NCI-H2107 (cell line): ENCODE measurements at places on chromosomes 11 and 22.

- DNase-seq = no peak
These were observed 169.4 kb upstream of the ZBED5 start for GRCh38 chr11:11027288-11027687.

- DNase-seq = no peak
These were observed 30.0 kb upstream of the SYT7 start for GRCh38 chr11:61610905-61611304.

DNA sequence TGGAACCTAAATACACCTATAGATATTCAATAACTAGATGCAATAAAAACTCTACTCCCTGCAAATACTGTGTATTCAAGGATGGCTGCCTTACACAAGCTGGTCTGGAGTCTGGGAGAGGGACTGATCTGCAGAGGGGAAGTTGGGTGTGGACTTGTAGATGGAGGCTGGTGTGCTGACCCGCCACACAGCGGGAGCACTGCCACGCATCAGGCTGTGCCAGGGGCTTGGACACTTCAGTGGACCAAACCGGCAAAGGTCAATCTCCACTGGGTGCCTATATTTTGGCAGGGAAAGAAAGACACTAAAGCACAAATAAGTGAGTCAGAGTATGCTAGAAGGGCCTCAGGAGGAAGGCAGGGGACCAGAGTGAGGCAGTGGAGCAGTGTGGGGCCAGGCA, 2.1 kb upstream of the SHANK3 start:
- DNase-seq = no peak

- DNase-seq = no peak
These were observed 678.7 kb downstream of the BRD1 start for GRCh38 chr22:49148895-49149418.

DNA sequence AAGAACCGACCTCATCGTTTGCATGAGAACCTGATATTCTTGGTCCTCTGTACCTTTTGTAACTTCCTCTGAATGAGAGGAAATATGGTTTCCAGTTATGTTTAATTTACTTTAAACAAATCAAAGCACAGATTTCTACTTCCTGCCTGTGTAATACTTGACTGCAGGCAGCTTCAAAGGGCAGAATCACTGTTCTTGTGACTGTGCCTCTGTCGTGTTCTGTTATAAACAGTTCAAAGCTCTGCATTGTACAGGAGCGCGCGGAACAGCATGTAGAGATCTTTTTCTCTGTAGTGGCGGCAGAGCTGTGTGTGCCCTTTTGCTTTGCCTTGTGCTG, 73.2 kb upstream of the CLDN5 start:
- no peak for DNase-seq

DNA sequence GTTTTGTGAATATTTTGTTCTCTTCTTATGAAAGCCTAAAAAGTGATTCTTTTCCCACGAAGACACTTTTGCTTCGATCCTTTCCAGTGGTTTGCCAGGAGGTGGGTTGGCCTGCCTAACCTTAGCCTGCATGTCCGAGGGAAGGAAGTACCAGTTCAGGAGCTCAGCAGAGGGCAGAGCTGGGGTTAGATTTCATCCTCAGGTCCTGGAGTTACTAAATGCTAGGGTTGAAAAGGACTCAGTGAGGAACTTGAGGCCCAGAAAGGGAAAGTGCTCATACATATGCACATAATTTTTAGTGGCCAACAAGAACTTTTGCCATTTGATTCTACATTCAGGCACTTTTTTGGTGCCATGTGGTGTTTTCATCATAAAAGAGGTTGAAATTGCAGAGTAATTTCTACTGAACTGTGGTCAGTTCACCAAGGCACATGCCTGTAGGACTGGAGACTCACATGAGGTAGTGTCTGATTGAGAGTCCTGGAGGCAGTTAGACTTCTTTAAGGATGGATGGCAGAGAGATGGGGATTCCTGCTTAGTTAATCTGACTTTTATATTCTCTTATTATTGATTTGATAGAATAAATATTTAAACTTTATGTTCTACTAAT, 36.7 kb downstream of the NCAM1 start:
- no peak for DNase-seq

DNA sequence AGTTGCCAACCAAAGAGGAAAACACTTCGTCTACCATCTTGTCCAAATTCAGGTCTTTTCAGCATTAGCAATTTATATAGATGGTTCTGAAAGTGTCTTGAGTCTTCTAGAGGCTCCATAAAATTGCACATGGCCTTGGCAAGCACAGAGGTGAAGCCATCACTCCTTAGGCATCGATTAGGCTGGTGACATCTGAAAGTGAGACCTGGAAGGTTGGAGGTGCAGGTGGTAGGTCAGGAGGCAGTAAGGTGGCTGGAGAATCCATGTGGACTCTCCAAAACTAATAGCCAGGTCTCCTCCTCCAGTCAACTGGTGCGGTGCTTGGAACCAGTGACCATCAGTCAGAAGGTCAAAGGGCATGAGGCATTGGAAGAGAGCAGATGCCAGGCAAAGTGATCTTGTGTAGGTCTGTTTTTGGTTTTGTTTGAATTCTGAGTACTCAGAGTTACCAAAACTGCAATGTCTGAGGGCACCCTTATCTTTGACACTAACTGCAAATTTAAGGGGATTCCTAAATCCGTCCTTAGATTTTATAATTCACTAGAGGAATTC, 6.6 kb upstream of the APOL2 start:
- DNase-seq = no peak
